ENCODE measurements at places on chromosomes 4 and X.

DNA sequence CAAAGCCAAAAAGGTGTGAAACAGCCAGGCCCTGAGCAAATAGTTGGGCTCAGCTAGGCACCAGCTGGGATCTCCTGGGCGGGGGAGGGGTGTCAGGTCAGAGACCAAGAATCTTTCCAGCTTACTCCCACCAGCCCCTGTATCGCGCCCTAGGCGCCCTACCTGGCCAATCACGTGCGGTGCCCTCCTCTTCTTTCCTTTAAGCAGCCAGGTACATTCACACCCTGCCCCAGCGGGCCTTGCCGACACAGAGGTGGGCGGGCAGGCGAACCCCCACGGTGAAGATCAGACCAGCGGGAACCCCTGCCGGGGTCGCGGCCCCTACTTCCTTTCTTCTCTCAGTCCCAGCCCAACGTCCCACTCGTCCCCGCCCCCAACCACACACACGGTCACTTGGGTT is 9.1 kb downstream of the ARHGAP36 start:
- DNase-seq = no peak

DNA sequence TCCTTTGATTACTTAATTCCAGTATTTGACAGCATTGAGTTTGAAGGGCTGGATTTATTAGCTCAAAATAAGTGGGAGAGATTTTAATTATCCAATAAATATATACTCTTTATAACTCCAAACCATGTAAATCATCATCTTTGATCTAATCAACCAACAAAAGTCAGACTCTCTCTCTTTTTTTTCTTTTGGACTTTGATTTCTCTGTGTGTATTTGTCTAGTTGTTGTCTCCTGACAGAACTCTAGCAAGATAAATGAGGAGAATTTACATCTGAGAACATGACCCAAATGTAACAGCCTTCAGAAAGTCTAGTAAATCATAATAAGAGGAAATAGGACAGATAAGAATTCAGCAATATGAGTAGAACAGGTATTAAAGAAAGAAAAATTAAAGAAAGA is 567.1 kb downstream of the PPARGC1A start:
- DNase-seq = no peak

- no peak for DNase-seq
These were observed 62.8 kb downstream of the SH3KBP1 start for GRCh38 chrX:19824603-19825002.

- no peak for DNase-seq
These were observed 240.1 kb upstream of the CTSO start for GRCh38 chr4:156193800-156194199.

GRCh38 chr4:154137320-154137905 is 348.5 kb upstream of the SFRP2 start:
- DNase-seq = no peak

DNA sequence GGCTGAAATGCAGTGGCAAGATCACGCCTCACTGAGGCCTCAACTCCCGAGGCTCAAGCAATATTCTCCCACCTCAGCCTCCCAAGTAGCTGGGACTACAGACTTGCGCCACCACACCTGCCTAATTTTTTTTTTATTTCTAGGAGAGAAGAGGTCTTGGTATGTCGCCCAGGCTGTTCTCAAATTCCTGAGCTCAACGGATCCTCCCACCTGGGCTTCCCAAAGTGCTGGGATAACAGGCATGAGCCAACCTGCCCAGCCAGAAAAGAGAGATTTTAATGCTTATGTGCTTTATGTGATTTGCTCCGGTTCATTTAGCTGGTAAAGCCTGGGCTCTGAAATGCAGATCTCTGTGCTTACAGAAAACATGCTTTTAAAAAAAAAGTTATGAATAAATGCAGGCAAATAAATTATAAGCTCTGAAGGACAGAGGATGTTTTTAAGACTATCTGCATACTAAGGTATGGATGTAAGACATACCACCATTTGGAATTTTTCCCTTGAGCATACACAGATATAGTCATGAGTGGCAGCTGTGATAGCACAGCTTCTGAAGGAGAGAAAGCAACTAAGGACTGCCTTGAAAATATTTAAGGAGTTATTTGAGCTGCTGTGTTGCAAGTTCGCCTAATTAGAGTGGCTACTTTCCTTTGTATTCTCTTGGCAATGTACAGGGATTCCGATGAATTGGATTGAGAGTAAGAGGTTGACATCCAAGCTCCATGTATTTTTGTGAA is 13.8 kb downstream of the GUCY1B1 start:
- no peak for DNase-seq

DNA sequence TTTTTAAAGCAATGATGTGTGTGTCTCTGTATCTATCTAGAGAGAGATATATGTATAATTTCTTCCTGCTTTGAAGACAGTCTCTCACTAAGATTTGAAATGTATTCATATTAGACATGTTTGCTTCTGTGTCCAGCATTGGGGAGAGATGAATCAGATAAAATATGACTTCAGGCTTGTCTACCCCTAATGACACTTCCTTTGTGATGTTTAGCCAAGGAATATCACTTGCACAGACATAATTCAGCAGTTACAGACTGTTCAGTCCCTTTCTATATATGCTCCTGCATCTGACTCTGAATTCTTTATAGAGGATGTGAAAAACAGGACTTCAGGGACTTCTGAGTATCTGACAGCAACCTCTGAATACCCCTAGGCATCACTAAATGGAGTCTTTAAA is 158.4 kb downstream of the DCLK2 start:
- DNase-seq = no peak

- DNase-seq = no peak
These were observed 1531.0 kb downstream of the PCDH7 start for GRCh38 chr4:32251126-32251525.

- DNase-seq = no peak
These were observed 386.4 kb upstream of the RPS6KA3 start for GRCh38 chrX:20653070-20653469.

DNA sequence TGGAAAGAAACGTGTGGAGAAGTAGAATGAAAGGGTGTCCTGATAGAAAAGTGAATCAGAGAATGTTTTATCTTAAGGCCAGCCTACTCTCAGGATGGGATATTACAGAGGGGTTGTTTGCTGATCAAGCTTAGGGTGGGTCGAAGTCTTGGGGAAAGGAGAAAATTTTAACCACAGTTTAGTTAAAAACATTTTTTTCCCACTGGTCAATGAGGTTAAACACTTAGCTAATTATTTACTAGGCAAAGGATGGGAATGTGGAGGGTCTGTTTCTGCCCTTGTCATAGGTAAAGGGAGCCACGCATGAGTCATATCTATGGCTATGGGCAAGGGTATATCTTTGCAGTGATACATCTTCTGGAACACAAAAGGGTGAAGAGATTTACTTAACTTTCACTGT is 16.1 kb upstream of the SULT1E1 start:
- no peak for DNase-seq

GRCh38 chr4:16818005-16818404 is 80.4 kb downstream of the LDB2 start:
- no peak for DNase-seq

- no peak for DNase-seq
These were observed 131.3 kb downstream of the FAAH2 start for GRCh38 chrX:57417827-57418226.

- DNase-seq = peak; percentile 81
These were observed 19.5 kb downstream of the SMPX start for GRCh38 chrX:21738210-21738949.

DNA sequence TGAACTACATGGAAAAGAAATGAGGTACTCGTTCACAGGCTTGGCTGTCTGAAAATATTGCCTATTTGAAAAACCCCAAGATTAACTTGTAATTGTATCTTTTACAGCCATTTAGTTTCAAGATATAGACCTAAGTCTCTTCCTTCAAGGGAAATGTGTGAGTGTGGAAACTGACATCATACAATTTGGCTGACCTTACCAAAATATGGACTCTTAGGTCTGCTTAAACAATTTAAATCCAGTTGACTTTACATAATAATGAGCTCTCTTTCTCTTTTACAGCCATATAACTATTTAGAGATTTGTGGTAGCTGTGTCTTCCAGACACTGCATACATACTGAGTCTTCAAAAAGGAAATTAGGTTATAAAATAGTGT is 186.9 kb downstream of the NR3C2 start:
- DNase-seq = no peak

DNA sequence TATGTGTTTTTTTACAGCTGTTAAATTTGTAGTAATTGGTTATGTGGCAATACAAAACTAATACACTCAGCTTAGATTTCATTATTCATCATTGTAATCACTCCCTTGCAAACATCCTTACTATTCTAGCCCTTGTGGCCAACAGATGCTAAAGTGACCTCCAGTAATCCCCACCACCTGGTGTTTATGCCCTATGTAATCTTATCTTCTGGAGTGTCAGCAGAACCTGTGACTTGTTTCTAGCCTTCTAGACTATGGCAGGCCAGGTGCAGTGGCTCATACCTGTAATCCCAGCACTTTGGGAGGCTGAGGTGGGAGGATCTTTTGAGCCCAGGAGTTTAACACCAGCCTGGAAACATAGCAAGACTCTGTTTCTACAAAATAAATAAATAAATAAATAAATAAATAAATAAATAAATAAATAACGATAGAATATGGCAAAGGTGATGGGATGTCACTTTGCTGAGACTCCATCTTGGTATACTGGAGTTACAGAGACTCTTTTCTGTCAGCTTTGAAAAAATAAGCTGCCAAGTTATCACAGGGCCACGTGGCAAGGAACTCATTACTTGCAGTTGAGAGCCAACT is 12.3 kb upstream of the TSR2 start:
- no peak for DNase-seq

DNA sequence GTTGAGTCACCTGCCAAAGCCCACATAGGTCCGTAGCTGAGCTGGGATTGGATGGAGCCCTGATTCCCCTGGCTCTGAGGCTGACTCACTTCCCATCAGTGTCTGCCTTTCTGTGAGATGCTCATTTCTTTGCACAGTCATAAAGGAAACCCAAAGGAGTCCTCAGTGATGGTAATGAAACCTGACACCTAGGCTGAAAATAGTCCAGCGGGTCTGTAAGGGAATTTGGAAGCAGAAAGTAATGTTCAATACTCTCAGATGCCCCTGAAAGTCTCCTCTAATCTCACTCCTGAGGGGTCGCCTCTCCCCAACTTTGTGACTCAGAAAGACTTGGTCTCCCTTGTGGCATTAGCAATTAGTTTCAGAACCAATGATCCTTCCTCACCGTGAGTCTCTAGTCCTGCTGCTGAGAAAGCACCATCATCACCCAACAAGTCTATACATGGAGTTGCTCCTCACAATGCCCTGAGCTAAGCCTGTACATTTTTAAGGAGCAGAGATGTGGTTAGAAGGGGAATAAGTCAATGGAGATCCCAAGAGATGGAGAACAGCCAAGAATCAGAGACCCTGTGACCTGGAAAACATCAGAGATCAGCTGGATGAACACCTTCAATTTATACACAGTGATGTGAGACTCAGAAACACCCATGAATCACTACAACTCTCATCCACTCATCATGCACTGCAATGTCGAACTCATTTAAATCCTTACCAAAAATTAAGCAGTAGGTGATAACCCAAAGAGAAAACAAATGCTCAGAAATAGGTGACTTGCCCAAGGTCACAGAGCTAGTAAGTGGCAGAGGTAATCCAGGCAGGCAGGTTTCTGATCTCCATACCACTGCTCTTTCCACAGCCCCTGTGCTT is 219.0 kb upstream of the CPEB2 start:
- no peak for DNase-seq

GRCh38 chrX:13697455-13697854 is 8.5 kb downstream of the RAB9A start:
- no peak for DNase-seq

DNA sequence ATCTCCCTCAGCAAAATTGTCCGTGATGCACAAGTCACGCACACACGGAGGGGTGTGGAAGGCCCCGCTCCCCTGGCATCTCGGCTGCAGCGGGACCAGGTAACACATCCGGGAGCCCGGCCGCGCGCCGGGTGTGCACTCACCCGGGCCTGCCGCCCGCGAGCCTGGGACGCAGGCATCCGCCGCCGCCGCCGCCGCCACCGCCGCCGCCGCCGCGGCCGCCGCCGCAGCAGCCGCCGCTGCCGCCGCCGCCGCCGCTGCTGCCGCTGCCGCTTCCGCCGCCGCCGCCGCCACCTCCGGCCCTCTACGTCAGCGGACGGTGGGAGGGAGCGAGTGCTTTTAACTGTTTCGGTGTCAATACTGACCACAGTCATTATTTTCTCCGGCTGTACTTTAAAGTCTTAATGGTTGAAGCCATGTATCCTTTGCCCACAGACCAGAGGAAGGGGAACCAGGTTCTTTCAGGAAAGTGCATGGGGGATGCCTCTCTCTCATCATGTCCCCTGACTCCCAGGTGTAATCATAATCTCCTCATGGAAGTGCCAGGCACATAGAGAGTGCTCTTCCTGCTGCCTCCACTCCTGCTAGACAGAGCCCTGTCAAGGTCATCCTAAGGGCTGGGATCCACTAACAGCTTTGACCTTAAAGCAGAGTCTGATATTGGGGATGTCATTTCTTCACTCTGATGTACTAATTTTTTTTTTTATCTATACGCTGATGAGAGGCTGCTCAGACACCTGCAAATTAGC is 38.0 kb downstream of the MAGEE2 start:
- peak; percentile 22 for DNase-seq

DNA sequence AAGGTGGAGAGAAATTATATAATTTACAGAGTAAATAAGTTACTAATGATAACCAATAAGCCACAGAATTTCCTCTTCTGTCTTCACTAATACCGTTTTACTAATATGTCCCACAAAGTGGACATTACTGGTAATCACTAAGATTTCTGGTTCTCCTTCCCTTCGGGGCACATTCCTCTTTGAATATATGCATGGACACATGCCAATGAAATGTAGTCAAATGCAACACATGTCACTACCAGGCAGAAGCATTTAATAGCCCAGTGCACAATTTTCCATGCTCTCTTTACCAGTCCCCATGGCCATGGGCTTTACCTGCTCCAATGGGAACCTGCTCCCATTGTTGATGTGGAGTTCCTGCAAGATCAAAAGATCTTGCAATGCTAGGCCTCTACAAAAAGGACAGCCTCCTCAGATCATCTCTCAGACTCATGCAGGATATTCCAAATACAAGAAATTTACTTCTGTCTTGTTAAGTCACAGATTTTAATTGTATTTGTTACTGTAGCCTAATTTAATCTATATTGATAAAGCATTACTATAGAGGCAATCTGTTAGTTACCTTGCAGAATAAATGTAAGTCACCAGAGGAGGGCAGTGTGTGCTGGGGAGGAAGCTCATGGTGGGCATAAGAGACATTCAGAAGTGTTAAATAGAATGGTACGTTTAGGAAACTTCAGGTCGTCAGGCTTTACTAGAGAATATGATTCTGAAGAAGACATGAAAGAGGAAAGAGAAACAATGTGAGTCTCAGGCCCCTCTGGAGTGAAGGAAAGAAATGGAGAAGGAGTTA is 37.1 kb upstream of the INPP4B start:
- DNase-seq = no peak
